Activated CD8-positive, alpha-beta memory T cell treated with anti-CD3 and anti-CD28 coated beads, Interleukin-2, amount 10 ng/mL, durations not matched to agents 7 days and 5 days (primary cell): ENCODE measurements at places on chromosomes 12 and 14. TPM values are rescaled to one million over a fixed set of nuclear protein-coding genes. Genes with fewer than 3 reads are reported as not detected.

GRCh38 chr12:25500651-25501050, 52.4 kb downstream of the LMNTD1 start:
- H3K27me3 ChIP-seq = peaks cover 12% of the 10 kb centered on the region
- H3K4me1 ChIP-seq = no peaks in the 10 kb centered on the region
- no peak overlapping the region for H3K27ac ChIP-seq
- H3K36me3 ChIP-seq = no peaks in the 10 kb centered on the region

DNA sequence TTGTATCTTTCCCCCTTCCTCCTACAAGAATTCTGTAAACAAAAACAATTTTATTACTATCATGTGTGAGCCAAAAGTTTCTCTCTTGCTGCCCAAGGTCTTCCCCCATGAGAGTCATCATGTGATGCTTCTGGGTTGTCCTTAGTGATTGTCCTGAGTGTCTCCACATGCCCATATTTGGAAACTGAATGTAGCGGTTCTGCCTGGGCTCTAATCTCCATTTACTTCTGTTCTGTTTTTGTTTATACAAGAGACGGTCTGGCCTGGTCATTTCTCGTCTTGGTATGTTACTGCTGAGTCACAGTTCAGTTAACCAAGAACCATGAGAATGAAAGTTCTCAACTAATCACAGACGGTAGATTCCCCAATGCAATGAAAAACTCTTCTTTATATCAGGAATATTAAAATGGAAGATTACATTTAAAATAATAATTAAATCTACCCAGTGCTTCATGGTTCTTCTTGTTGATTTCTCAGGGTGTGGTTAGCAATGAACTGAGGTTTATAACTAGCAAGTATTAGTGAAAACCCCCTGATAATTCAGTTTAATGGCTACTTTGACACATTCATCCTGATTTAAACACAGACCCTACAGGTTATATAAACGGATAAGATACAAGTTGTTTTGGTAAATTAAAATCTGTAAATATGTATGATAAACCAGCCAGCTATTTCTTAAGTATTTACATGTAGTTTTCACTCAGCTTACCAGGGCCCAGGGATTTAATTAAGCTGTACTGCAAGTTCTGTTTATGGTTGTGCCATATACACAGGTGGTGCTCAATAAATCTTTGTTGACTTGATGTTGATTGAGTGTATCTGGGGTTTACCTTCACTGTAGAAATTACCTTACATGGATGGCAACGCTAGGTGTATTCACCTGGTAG, 81.1 kb downstream of the PELI2 start:
- DNase-seq = no peak
- H3K27ac ChIP-seq = no peak overlapping the region
- H3K4me3 ChIP-seq = no peak overlapping the region
- no peaks in the 10 kb centered on the region for H3K36me3 ChIP-seq

RHOJ gene
- total RNA-seq = not detected

- no peak overlapping the region for H3K4me3 ChIP-seq
- H3K36me3 ChIP-seq = no peaks in the 10 kb centered on the region
- DNase-seq = no peak
- H3K4me1 ChIP-seq = no peaks in the 10 kb centered on the region
Observed at GRCh38 chr12:70883855-70884254, 36.7 kb downstream of the PTPRR start.

DNA sequence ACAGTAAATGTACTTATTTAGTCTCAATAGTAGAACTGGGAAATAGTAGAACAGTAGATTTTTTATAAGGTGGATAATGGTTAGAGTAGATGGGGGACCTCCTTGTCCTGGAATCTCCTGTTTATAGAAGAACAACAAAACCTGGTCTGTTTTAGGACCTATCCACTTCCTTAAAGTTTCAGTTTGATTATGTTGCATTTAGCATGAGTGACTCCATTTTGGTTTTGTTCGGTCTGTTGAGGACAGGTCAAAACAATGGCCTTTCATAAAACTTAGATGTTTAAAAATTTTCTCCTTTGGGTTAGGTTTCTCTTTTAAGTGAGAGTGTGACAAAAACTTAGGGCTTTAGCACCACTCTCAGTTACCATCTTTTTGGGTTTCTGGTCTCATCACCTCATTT, 308.9 kb downstream of the BTG1 start:
- no peaks in the 10 kb centered on the region for H3K27me3 ChIP-seq
- H3K4me3 ChIP-seq = no peak overlapping the region
- no peak for DNase-seq
- H3K36me3 ChIP-seq = no peaks in the 10 kb centered on the region

GLI1 gene
- 0.53 TPM for total RNA-seq

- peaks cover 5% of the 10 kb centered on the region for H3K4me1 ChIP-seq
- no peak overlapping the region for H3K4me3 ChIP-seq
- H3K27me3 ChIP-seq = no peaks in the 10 kb centered on the region
- peaks cover 23% of the 10 kb centered on the region for H3K36me3 ChIP-seq
- no peak overlapping the region for H3K27ac ChIP-seq
Observed at GRCh38 chr14:45149602-45150001, 13.9 kb downstream of the FANCM start.

GRCh38 chr12:104671409-104672095, 214.8 kb downstream of the CHST11 start:
- DNase-seq = peak; percentile 88
- H3K27me3 ChIP-seq = no peaks in the 10 kb centered on the region
- peaks cover 63% of the 10 kb centered on the region for H3K4me1 ChIP-seq
- H3K27ac ChIP-seq = peak overlapping the region; percentile 87
- H3K4me3 ChIP-seq = peak overlapping the region; percentile 45

C12orf75 gene
- 277 TPM for total RNA-seq

- H3K27me3 ChIP-seq = no peaks in the 10 kb centered on the region
- no peak overlapping the region for H3K27ac ChIP-seq
- H3K4me1 ChIP-seq = no peaks in the 10 kb centered on the region
Observed at GRCh38 chr12:107731366-107731765, 29.6 kb downstream of the PRDM4 start.

RILPL1 gene
- total RNA-seq = 1.5 TPM

DNA sequence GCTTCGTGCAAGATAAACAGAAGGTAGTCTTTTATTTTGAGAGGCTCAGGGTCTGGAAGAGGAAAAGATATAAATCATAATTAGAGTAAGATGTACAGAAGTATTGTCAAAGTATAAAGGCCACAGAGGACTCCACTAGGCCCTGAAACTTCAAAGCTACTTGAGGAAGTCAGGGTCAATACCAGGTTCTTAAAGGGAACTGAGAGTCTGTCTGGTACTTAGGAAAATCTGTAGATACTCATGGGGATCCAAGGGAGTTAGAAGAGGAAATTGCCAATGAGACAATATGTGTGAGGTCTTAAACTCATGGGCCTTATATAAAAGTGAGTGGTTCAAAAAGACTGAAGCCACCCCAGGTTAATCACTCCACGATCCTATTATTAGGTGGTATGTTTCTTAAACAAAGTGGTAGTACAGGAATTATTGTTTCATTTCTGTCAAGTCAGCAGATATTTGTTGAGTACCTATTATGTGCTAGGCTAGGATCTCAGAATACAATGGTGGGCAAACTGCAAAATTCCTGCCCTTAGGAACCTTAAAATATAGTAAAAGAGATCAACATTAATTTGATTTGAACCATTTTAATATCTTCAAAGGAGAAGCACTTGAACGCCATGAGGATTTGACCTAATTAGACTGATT, 314.6 kb downstream of the ADAMTS20 start:
- H3K36me3 ChIP-seq = no peaks in the 10 kb centered on the region
- H3K27me3 ChIP-seq = no peaks in the 10 kb centered on the region
- H3K4me3 ChIP-seq = no peak overlapping the region
- DNase-seq = no peak
- H3K27ac ChIP-seq = no peak overlapping the region
- H3K4me1 ChIP-seq = no peaks in the 10 kb centered on the region

FZD10 gene
- total RNA-seq = not detected

- H3K27ac ChIP-seq = no peak overlapping the region
- no peaks in the 10 kb centered on the region for H3K4me1 ChIP-seq
- DNase-seq = no peak
- no peak overlapping the region for H3K4me3 ChIP-seq
Observed at GRCh38 chr12:104815935-104816334, 142.2 kb downstream of the SLC41A2 start.

RIMKLB gene
- 1.1 TPM for total RNA-seq

DNA sequence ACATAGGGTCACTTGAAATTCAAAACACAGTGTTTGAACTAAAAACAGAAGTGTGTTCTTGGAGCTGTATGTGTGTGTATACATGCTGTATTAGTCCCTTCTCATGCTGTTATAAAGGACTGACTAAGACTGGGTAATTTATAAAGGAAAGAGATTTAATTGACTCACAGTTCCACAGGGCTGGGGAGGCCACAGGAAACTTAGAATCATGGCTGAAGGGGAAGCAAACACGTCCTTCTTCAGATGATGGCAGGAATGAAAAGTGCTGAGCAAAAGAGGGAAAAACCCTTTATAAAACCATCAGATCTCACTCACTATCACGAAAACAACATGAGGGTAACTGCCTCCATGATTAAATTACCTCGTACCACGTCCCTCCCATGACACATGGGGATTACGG, 224.1 kb downstream of the BCAT1 start:
- peaks cover 17% of the 10 kb centered on the region for H3K36me3 ChIP-seq
- DNase-seq = no peak
- no peaks in the 10 kb centered on the region for H3K27me3 ChIP-seq
- peaks cover 27% of the 10 kb centered on the region for H3K4me1 ChIP-seq

CLEC7A gene
- total RNA-seq = 0.26 TPM

DNA sequence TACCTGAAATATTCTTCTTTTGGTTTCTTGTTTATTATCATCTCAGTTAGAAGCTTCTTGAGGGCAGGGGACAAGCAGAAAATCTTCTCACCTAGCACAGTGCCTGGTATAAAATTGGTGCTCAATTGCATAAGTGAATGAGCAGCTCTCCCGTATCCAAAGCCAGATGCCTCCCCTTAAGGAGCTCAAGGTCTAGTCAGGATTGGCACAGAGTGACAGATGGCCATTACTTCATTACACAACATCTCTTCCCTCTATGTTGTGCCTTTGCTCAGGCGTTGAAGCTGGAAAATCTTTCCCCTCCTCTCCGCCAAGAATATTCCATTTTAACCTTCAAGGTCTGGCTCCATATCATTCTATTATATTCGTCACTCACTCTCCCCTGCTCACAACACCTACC, 3.6 kb downstream of the SLC4A8 start:
- peaks cover 14% of the 10 kb centered on the region for H3K4me1 ChIP-seq
- no peak overlapping the region for H3K4me3 ChIP-seq
- DNase-seq = no peak

DNA sequence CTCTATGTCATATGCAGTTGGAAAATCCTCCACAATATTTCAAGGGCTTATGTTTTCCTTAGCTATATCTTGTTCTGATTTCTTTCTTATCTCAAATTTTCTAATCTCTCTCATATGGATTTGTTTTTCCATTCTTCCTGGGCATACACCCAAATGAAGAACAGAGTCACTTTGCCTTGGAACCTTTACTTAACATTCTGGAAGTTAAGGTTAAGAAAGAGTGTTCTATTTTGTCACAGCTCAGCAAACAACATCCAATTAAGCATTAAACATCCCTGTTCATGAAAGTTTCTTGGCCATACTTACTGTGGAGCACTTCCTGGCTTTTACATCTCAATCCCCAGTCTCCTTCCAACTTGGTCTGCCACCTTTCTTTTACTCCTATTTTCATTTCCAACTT, 5.3 kb downstream of the NAV3 start:
- no peaks in the 10 kb centered on the region for H3K27me3 ChIP-seq
- H3K4me3 ChIP-seq = no peak overlapping the region
- no peaks in the 10 kb centered on the region for H3K36me3 ChIP-seq
- H3K4me1 ChIP-seq = no peaks in the 10 kb centered on the region
- DNase-seq = no peak

- peaks cover 2% of the 10 kb centered on the region for H3K4me1 ChIP-seq
- H3K36me3 ChIP-seq = no peaks in the 10 kb centered on the region
- H3K27ac ChIP-seq = no peak overlapping the region
- no peak for DNase-seq
- no peak overlapping the region for H3K4me3 ChIP-seq
Observed at GRCh38 chr12:52086944-52087835, 7.7 kb downstream of the SMIM41 start.

PPP1R1A gene
- total RNA-seq = not detected

DNA sequence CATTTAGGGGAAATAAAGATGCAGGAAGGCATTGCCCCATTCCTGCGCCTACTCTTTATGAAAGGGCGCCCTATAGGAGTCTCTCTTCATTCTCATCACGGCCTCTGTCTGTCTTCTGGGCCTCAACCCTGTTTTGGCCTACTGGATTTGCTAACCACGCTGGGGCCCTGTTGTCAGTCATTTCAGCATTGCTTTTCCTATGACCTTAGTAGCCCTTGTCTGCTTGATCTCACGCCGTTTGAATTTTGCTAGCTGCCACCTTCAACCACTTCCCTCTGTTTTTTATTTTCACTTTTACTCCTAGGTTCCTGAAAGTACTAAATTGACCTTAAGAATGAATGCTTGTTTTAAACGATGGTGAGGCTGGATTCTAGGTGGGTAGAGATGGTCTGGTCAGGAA, 139.0 kb downstream of the SYNE2 start:
- H3K4me3 ChIP-seq = no peak overlapping the region
- H3K36me3 ChIP-seq = peaks cover 28% of the 10 kb centered on the region

GRCh38 chr12:81077686-81078441, at the start of gene ACSS3:
Gene ACSS3 (plus strand): TSS chr12:81078079. CDS start chr12:81078121, 42 bp downstream.
- DNase-seq = no peak
- H3K36me3 ChIP-seq = no peaks in the 10 kb centered on the region
- H3K27me3 ChIP-seq = peaks cover 6% of the 10 kb centered on the region
- no peaks in the 10 kb centered on the region for H3K4me1 ChIP-seq

RNASE12 gene
- total RNA-seq = not detected

DNA sequence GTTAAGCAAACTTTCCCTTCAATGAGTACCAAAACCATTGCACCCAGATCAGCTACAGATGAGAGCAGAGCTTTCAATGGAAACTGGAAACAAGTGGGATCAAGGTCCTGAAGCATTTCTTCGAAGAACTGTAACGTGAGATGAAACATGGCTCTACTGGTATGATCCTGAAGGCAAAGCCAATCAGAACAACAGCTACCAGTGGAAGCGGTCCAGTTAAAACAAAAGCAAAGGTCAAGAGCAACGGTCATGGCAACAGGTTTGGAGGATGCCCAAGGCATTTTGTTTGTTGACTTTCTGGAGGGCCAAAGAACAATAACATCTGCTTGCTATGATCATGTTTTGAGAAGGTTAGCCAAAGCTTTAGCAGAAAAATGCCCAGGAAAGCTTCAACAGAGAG, 137.9 kb upstream of the CPSF6 start:
- no peak overlapping the region for H3K27ac ChIP-seq
- H3K36me3 ChIP-seq = no peaks in the 10 kb centered on the region
- DNase-seq = no peak
- no peaks in the 10 kb centered on the region for H3K27me3 ChIP-seq

GRCh38 chr12:122215771-122216170, 10.1 kb downstream of the DIABLO start:
- H3K4me3 ChIP-seq = no peak overlapping the region
- DNase-seq = no peak
- peaks cover 56% of the 10 kb centered on the region for H3K36me3 ChIP-seq
- no peak overlapping the region for H3K27ac ChIP-seq

DNA sequence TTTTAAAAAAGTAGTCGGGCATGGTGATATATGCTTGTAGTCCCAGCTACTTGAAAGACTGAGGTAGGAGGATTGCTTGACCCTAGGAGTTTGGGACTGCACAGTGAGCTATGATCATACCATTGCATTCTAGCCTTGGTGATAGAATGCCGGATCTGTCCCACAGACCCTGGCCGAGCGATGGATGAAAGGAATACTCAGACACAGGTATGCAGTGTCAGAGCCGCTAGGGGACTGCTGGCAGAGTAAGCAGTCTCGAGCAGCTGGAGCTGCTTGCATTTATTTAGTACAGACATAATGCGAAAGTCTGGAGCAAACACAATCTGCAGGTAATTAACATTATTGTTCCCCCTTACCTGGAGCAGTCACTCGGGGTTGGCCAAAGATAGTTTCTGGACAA, 18.6 kb downstream of the AICDA start:
- H3K4me3 ChIP-seq = no peak overlapping the region
- peaks cover 8% of the 10 kb centered on the region for H3K4me1 ChIP-seq
- DNase-seq = no peak
- H3K27ac ChIP-seq = no peak overlapping the region
- peaks cover 7% of the 10 kb centered on the region for H3K27me3 ChIP-seq
